H1 (cell line): ENCODE measurements at places on chromosomes 5 and 9.

DNA sequence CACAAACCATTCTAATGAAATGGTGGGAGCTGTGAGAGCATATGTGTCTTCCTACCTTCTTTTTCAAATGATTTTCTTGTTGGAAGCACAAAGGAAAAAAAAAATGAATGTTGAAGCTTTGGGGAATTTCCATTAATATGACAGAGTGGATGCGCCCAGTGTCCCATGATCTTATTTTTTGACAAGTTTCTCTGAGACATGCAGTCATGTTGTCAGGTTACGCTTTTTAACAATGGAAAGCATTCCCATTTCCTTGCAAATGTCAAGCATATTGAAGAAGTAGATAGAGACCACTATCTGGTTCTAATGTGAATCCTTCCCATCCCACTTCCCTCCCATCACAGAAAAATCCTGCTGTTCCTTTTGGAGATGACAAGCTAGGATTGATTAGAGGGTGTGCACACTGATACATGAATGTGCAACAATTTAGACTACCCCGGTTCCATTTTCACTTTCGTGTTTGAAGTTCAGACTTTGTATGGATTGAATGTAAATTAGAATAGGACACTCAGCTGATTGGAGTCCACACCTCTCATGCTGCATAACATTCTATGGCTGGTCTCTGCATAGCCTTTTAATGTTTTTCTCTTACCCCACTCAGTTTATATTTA, 919.4 kb downstream of the TLE4 start:
- no peak for DNase-seq

DNA sequence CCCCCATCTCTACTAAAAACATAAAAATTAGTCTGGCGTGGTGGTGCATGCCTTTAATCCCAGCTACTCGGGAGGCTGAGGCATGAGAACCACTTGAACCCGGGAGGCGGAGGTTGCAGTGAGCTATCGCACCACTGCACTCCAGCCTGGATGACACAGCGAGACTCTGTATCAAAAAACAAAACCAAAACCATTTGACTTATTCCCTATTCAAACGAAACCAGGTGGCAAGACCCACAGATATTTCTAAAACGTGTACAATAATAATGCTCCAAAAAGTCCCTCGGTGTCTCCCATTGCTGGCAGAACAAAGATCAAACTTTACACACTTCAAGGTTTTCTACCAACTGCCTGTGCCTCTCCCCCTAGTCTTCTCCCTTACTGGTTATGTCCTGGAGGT, 29.8 kb downstream of the HMGCR start:
- no peak for DNase-seq

GRCh38 chr5:137148159-137148558, 351.0 kb downstream of the SPOCK1 start:
- no peak for DNase-seq

DNA sequence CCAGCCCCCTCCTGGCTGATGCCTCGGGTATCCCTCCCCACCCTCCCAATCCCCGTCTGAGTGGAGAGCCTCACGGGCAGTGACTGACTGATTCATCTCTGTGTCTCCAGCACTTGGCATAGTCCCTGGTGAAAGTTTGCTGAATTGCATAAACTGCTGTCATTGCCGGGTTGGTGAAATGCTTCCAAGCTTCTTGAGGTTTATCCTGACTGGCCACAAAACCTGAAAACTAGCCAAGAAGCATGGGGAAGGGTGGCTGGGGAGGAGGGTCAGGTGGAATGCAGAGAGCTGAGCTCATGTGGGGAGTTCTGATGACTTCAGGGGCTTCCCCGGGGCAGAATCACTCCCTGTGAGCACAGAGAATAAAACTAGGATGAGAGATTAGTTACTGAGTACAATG, 56.9 kb upstream of the GGTA1 start:
- DNase-seq = no peak

- no peak for DNase-seq
Observed at GRCh38 chr5:160260006-160260775, 30.9 kb downstream of the FABP6 start.

- no peak for DNase-seq
Observed at GRCh38 chr5:32932241-32932935, 221.3 kb downstream of the NPR3 start.

GRCh38 chr5:88558366-88558765, 289.7 kb upstream of the TMEM161B start:
- no peak for DNase-seq

DNA sequence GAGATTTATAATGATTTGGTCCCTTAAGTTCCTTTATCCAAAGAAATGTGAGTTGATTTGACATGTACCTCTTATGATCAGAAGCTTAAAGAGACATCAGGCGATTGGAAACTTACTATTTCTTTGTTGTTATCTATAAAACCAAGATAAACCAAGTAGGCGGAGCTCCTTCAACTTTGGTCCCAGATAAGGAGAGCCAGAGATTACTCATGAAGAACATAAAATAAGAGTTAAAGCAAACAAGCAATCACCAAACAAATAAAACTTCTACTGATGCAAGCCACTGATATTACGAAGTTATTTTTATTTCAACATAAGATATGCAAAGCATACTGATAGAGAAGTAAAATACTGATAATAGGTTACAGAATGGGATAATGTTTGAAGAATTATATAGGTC, 141.5 kb upstream of the CDH18 start:
- DNase-seq = no peak

DNA sequence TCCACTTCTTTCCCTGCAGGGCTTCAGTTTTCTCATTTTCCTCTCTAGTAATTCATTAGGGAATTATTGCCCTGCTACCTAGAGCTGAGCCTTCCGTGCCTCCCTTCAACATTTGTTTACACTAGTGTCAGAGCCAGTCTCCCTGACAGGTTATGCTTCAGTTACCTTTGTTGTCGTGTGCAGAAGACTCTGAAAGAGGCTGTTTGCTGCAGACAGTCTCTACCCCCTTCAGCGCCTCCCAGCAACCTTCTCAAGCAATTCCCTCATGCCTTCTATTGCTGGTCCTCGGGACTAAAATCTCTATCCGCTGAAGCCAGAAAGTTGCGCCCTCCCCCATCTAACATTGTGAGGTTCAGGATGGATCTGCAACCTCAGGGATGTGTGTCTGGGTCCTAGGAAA, 12.8 kb downstream of the RALGPS1 start:
- no peak for DNase-seq

- no peak for DNase-seq
Observed at GRCh38 chr5:17398431-17398830, 99.6 kb upstream of the TAF11L2 start.

GRCh38 chr5:45277860-45278259, 418.3 kb downstream of the HCN1 start:
- no peak for DNase-seq

DNA sequence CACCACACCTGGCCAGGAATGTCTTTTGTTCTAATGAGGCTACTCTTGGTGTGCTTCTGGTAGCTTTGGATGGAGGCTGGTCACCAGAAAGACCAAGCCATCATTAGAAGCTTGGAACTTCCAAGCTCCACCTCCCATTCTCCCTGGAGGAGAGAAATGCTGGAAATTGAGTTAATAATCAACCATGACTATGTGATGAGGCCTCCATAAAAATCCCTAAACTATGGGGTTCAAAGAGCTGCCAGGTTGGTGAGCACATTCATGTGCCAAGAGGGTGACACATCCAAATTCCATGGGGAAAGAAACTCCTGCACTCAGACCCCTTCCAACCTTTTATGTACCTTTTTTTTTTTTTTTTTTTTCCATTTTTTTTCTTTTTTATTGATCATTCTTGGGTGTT, 105.5 kb upstream of the SPATA31C2 start:
- DNase-seq = no peak

GRCh38 chr9:98248737-98249474, 6.5 kb downstream of the TBC1D2 start:
- DNase-seq = no peak

DNA sequence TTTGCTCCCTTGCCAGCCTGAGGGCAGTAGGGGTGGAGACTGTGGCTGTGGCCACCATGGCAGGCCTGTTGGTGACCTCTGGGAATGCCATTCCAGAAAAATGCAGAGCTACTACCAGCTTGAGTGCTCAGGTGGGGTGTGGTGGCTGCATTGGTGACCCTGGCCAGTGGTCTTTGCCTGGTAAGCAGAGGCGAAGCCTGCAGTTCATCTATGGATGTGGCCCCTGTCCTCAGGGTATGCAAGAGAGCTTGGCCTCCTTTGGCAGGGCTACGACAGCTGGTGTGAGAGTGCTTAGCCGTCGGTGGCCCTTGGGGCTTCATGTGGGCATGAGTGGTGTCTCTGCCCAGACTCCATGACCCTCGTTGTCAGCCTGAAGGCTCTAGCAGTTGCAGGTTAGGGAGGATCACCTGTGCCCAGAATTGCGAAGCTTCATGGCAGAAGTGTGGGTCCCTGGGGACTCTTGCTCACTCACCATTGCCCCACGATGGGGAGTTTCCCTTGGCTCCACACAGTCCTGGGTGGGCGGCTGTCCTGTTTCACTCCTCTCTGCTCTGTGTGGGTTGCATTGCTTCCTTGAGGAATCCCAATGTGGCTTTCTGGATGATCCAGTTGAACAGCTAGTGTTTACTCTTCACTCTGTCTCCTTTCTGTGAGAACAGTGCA, 117.9 kb upstream of the CDH12 start:
- no peak for DNase-seq

- DNase-seq = no peak
Observed at GRCh38 chr5:160021831-160022446, 13.0 kb downstream of the TTC1 start.

- peak; percentile 44 for DNase-seq
Observed at GRCh38 chr5:157855404-157855994, 3.4 kb downstream of the CLINT1 start.

DNA sequence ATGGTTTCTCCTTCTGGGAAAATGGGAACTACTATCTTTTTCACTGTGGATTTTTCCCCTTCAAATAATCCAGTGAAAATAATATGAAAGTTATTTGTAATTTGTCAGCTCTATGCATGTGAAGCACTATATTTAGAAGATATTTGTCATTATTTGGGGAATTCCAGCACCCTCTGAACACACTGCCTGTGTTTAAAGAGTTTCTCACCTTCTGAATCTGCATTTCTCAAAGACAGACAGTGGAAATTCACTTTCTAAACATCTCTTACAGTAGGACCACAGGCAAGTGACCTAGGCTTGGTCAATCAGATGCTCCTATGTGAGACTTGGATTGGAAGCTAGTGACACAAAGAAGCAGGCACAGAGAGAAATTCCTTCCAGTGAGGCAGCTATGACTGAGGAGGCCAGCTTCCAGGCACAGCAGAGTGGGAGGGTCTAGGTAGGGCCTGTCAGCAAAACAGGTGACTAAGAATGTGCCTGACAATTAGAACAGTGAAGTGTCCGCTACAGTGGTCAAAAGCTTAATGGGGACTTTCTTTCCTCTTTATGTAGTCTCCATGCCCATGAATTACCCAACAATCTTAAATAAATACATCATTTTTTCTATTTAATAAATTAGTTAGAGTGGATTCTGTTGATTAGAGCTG, 167.2 kb downstream of the HMHB1 start:
- DNase-seq = no peak

DNA sequence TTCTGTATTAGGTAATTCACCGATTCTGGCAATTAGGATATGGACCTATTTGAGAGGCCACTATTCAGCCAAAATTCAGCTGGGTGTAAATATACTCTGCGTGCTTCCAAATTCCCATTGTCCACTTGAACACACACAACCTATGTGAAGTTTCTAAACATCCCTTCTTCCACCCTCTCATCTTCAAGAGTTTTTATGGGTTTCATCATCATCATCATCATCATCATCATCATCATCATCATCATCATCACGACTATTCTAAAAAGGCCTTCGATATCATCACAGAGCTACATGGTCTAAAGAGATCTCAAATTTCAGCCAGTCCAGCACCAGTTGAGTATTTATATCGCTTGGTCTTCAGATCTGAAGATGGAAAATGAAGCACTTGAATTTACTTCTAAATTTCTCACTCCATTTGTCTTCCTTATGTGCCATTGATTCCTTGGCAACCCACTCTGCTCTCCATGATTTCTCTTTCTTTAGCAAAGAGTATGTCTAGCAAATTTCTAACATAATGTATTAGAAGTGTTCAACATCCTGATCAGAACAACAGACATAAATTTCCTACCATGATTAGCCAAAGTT, 49.2 kb upstream of the HMHB1 start:
- DNase-seq = no peak

GRCh38 chr9:121707477-121708424, 56.3 kb downstream of the DAB2IP start:
- DNase-seq = no peak

DNA sequence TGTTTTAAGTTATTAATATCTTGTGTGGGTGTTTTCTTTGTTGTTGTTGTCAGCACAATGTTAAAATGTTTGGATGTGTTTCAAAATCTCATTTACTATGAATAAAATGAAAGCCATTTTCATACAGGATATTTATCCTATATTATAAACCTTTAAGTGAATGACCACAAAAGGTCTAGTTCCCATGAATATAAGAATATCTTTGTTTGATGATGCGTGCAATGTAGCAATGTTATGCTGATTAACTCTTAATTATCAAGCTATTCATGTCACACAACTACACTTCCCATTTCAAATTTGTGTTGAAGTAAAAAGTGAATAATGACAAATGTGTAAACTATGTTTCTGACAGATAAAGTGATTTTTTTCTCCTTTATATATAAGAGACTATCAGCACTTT, 59.8 kb downstream of the MEF2C start:
- no peak for DNase-seq

DNA sequence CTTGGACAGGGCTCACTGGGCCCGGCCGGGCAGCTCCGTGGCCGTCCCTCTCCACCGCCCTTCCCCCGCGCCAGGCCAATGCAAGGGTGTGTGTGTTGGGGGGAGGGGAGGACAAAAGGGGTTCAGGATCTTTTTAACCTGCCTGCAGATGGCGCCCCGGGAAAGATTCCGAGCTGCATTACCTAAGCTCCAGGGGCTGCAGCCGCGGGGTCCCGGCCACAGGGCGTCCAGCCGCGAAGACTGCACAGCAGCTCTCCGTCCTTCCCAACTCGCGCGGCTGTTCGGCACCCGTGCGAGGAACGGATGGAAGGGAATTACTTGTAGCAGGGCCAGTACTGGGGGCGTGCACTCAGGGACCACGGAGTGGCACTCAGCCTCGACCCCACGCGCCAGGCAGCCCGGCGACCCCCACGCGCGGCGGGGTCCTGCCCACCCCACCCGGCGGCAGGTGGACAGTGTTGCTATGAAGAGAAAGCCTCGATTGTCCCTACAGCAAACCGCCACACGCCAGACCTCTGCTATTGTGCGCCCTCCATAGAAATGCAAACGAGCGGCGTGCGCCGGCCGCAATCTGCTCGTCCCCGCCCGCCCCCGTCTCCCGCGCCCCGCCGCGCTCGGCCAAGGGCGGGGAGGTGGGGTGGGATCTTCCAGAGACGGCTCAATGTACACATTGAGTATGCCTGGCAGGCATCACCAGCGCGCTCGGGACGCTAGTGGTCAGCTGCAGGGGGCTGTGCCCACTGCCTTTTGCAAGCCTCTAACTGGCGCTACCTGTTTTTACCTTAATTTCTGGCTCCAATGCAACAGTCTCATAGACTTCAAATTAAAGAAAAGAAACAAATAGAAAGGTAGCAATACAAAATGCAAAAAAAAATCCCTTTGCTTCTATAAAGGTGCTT, 796 bp upstream of the GADD45G start:
- DNase-seq = peak; percentile 86

DNA sequence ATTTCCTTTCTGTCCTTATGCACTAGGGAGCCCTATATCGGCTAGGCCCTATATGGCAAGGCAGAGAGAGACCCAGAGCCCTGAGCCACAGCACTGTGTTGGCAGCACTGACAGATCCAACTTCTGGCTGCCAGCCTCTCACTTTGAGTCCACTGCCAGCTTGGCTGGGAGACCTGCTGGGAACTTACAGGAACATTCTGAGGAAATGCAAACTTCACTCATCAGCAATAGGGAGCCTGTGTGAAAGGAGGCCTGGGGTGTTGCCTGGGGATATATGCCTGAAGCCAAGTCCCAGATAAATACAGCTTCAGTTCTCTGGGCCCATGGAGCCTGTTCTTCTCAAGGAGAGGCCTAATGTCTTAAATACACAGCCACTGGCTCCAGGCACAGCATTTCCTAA, 78.0 kb downstream of the ADRB2 start:
- DNase-seq = no peak
